ENCODE measurements at places on chromosomes 1 and 21.
A peak's percentile ranks its signal among the peaks of the same experiment; 100 is the strongest.

- DNase-seq, result no peak
Observed at GRCh38 chr1:86703696-86704457, 499 bp upstream of the SH3GLB1 start.

- DNase-seq, result no peak
Observed at GRCh38 chr1:58687516-58687915, 12.3 kb downstream of the MYSM1 start.

GRCh38 chr1:92599184-92599583 is 112.5 kb upstream of the GFI1 start:
- DNase-seq, result no peak

DNA sequence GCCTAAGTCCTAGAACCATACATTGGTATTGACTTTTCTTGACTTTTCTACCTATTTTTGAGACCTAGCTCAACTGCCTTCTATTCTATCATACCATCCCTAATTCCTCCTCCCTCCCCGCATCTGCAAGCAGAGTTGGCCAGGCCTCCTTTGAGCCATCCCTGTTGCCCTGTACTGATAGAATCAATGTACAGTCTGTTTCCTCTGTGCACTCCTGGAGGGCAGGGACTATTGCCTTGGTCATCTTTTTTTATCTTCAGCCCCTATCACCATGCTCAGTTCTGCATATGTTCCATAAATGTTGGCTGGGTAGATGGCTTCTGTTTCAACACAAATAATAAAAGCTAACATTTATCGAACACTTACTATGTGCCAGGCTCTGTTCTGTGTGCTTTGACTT is 4.0 kb upstream of the RGS16 start:
- no peak for DNase-seq

DNA sequence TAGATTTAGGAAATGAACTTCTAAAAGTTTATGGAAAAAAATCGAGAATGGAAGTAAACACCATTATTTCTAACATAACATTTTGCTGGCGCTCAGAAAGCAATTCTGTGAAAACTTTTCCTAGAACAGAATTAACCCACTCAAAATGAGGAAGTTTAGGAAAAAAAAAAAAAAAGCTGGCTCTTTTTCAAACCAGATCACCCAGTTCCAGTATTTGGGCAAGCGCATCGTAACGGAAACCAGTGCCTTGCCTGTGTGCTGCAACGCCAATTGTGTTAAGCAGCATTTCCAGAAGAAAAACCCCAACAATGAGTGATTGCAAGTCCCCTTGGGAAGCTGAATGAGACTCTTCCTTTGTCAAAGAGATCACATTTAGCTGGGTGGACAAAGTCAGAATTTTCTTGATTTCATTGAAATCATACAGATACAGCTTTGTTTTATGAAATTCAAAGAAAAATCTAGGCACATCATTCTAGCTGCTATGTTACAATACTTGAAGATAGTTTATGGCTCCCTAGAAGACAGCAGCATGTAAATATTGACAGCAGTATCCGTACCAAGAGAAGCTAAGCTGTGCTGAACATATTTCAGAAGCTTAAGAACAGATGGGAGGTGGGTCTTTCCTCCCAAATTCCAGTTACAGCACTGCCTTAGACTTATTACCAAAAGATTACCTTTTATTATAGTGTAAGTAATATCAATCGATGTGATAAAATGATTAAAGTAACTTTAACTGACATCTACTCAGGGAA is 113.4 kb downstream of the ERG start:
- no peak for DNase-seq

GRCh38 chr1:54495954-54496353 is 52.1 kb upstream of the ACOT11 start:
- DNase-seq, result no peak

DNA sequence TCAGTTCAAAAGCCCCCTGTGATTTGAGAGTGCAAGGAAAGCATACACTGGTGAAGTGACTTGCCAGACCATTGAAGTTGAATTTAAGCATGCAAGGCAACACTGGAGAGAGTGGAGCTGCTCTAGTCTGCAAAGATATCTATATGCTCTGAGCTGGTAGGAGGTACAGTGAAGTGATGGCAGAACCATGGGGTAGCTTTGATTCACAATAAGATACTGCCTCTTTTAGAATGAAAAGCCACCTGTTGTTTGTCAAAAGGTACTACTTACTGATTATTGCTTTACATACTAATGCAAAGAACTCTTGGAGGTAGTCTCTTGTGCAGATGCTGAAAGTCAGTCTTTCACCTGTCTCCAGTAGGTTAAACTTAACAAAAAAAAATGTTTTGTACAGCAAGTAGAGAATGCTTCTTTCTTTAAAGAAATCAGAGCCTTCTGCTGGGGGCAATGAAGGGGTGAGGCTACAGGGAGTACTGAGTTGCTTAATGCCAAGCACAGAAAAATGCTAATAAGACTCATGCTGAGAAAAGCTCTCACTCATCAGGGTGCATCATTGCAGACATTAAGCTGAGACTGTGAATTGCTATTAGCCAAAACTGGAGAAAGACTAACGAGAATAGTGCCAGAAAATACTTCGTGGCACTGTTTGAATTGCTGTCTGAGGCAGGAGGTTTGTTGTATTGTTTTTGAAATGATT is 1150.5 kb upstream of the TMPRSS15 start:
- no peak for DNase-seq

DNA sequence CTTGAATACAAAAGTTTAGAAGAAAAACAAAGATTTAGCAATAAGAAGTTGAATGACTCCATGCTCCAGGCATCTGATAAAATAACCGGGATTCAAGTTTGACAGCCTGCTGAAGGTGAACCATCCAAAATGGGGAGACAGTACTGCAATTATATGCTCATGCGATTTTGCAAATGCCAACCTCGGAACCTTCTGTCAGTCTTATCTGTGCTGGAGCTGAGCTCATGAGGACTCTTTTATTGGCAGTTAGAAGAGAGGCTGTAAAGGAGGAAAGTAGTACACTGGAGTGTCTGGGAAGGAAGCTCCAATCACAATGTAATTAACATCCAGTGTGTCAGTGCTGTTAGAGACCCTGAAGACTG is 170.0 kb downstream of the GALNT2 start:
- DNase-seq, result no peak

DNA sequence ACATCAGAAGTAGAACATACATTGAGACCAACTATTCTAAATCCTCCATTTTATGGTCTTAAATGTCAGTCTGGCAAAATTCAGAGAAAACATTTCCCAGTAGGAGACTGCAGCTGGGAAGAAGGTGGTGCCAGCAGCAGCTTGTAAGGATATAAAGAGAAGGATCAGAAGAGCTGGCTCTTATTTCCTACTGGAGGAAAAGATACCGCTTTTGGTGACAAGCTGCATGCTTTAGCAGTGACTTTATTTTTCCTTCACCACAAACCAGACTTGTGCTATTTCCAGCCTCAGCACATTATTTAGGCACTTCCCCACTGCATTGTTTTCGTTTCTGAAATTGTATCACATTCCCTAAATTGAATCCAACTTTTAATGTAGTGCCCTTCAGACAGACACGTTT is 28.4 kb downstream of the RNF11 start:
- no peak for DNase-seq

DNA sequence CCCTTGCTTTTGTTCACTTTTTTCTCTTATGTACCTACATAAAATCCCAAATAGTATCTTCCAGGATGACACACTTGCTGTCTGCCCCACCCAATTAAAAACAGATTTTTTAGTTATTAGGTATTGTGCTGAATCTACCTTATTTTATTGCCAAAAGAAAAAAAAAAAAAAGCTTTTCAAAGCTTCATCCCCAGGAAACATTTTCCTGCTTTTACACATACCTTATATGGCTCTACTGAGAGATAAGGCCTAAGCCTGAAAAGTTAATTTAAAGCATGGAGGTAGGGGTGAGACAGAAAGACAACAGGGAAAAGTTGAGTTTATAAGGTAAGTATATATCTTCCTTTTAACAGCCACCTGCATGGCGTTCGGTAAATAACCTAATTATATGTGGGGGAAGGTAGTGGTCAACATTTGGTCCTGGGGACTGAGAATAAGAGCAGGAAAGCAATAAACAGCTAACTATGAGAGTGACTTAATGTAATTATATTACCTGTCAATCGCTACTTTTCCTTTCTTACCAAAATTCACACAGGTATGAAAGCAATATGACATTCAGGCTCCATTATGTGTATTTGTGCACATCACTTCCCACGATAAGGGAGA is 54.6 kb upstream of the BOLA1 start:
- no peak for DNase-seq

DNA sequence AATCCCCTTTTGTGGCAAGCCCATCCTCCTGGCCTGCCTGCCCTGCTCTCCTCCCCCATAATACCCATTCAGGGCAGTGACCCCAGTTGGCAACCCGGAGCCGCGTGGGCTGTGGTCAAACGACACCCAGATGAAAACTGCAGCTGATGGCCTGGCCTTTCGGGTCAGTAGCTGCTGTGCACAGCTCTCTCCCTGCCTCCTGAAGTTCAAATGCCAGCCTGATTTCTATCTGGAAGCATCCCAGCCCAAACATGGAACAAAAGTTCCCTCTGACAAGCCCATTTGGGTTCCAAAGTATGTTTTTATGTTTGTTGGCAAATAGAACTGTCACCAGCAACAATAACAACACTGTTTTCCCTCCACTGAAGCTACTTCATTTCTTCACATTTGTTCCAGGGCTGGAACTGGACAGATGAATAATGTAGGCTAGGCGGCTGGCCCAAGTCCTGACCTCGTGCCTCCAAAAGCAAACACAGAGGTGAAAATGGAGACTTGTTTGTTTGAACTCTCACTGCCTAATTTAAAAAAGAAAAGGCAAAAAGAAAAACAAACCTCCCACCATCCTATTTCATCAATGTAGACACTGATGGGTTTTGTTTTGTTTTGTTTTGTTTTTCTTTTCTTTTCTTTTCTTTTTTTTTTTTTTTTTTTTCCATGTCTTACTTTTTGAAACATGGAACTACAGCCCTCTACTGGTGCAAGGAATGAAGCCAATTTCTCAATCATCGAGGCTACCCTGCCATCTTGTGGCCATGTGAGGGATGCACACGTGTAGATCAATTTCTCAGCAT is 179.0 kb downstream of the ADSS2 start:
- DNase-seq, result peak; percentile 77

DNA sequence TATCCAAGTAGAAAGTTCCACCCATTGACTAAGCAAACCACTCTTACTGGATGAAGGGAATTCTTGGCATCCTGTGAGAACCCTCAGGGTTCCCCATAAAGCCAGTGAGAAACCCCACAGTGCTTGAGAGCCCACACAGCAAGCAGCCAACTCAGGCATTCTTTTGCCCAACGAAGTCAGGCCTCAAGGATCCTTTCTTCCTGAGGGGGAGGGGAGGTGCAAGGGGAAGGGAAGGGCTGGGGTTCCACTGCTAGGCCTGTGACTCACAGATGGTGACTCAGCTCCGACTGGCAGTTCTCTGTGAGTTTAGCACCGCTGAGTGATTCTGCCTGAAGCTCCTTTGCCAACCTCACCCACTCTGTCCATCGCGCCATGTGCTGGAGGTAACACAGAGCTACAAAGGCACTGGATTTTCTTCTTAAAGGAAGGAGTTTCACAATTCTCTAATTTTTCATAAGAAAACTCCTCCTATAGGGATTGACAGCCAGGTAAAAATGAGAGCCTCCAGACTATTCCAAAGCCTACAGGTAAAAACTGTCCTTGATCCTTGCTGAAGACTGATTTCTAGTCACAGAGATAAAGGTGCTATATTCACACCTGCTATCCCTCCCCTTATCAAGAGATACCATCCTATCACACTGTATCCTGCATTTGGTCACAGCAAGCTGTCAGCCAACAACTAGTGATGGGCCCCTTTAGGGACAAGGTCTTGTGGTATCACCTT is 4.8 kb downstream of the ENO1 start:
- peak; percentile 87 for DNase-seq

- no peak for DNase-seq
Observed at GRCh38 chr1:184032306-184032929, 5.1 kb downstream of the COLGALT2 start.

GRCh38 chr21:44291078-44291935 is 5.6 kb downstream of the AIRE start:
- DNase-seq, result no peak

GRCh38 chr21:34534522-34534921 is 22.5 kb upstream of the KCNE1 start:
- DNase-seq, result no peak

Data from T1000 (cell line).